ENCODE measurements at places on chromosomes 11 and 22.

DNA sequence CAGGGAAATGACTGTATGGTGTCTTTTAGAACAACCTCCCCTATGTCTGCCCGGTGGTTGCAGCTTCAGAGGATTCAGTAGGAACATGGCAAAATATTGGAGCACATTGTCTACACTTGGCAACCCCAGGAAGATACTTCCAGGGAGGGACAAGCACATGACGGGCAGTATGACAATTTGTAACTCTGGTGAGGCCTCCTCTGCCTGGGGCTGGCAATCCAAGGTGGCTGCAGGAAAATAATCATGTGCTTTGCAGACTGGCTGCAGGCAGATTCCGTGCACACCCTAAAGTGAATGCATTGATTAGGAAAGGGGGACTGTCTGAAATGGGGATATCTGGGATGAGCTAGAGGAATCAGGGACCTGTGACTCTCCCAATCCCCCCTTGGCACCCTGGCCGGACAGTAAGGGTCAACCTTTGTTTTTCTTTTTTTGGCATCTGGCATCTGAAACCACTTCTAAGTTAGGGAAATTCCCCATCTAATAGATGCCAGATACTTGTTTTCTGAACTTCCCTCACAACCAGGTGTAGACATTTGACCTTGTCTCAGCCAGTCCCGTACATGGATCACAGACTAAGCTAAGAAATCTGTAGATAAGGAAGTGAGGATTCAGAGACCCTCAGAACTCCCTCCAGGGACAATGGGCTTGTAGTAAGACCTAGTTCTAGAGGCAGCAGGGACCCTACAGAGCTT lies 10.5 kb upstream of the PHOX2A start:
- H3K36me3 ChIP-seq = no peaks in the 10 kb centered on the region
- H3K4me3 ChIP-seq = no peak overlapping the region
- no peak overlapping the region for H3K27ac ChIP-seq
- H3K4me1 ChIP-seq = no peaks in the 10 kb centered on the region
- H3K27me3 ChIP-seq = no peaks in the 10 kb centered on the region

GRCh38 chr11:31702966-31703365 lies 108.2 kb downstream of the PAX6 start:
- H3K27ac ChIP-seq = no peak overlapping the region
- no peak overlapping the region for H3K4me3 ChIP-seq
- H3K36me3 ChIP-seq = no peaks in the 10 kb centered on the region

DNA sequence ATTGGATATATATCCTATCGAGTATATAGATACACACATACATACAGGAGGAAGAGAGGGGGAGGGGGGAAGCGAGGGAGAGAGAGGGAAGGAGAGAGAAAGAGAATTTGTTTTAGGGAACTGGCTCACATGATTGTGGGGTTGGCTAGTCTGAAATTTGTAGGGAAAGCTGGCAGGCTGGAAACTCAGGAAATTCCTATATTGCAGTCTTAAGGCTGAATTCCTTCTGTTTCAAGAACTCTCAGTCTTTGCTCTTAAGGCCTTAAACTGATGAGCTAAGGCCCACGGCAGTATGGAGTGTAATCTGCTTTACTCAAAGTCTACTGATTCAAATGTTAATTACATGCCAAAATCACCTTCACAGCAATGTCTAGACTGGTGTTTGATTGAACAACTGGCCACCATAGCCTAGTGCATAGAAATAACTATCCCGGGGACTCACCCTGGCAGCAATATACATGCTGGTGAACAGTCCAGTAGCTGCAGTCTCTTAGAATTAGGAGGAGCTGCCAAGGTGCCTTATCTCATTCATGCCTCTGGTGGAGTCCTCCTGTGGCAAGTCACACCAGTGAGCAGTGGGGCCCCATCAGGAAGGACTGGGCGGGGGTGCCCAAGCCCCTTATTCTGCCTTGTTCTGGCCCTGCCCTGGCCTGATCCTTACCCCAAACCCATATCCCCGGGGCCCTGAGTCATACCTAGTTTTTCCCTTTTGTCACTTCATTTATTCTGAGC lies 59.7 kb upstream of the AMPD3 start:
- H3K27ac ChIP-seq = no peak overlapping the region
- no peak for DNase-seq
- no peaks in the 10 kb centered on the region for H3K4me1 ChIP-seq
- H3K4me3 ChIP-seq = no peak overlapping the region

DNA sequence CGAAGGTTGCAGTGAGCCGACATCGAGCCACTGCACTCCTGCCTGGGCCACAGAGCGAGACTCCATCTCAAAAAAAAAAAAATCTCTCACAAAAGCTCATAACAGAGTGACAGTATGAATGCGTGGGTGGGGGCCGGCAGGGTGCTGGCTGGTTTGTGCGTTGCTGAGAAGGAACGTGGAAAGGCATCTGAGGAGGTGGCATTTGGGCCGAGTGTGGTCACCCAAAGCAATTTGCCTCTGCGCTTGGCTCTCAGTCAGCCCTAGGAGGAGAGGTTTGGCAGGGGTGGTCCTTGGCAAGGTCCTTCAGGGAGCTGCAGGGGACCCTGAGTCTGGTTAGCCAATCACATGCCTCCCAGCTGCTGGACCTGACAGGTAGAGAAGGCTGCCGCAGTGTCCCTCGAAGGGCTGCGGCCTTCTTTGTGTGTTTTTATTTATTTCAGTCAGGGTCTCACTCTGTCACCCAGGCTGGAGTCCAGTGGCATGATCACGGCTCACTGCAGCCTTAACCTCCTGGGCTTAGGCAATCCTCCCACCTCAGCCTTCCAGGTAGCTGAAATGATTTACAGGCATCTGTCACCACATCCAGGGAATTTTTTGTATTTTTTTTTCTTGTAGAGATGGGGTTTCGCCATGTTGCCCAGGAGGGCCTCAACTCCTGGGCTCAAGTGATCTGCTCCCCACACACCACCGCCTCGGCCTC lies 23.5 kb upstream of the OSBPL5 start:
- H3K27ac ChIP-seq = no peak overlapping the region
- no peak for DNase-seq
- H3K27me3 ChIP-seq = peaks cover 2% of the 10 kb centered on the region

- no peak overlapping the region for H3K4me3 ChIP-seq
- peaks cover 42% of the 10 kb centered on the region for H3K27me3 ChIP-seq
- no peak overlapping the region for H3K27ac ChIP-seq
- H3K36me3 ChIP-seq = no peaks in the 10 kb centered on the region
- no peak for DNase-seq
Observed at GRCh38 chr22:44758344-44758973, 6.1 kb downstream of the ARHGAP8 start.

All from thymus (tissue), 14 donors.